ENCODE measurements at places on chromosomes 16 and 17.

GRCh38 chr16:85027349-85027957 lies at the start of gene KIAA0513:
KIAA0513 (plus strand) TSS chr16:85027795; CDS start chr16:85067072, 39,277 bp downstream.
- DNase-seq: peak; percentile 74

GRCh38 chr17:45136846-45137560 lies 1.5 kb downstream of the ACBD4 start:
- no peak for DNase-seq

GRCh38 chr17:72861811-72862210 lies 230.7 kb downstream of the SLC39A11 start:
- no peak for DNase-seq

DNA sequence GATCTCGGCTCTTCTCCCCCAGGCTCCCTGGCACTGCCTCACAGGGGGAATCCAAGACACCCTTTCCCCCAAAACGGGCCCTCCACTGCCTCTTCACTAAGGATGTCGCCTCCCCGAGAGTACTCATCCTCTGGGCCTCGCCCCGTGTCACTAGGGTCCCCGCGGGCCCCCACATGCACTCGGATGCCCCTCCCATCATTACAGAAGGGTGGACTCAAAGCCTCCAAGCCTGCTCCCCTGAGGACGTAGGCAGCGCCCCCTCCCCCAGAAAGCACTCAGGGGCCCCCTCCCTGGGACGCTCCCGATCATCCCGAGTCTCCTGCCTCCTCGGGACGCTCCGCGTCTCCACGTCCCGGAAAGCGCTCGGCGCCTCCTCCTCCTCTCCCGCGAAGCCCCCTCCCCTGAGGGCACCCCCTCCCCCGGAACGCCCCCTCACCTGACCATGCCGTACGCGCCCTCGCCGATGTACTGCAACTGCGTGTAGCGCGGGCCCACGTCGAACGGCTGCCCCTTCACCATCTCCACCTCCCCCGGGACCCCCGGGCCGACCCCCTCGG lies 338 bp downstream of the MAPK3 start:
- no peak for DNase-seq

- no peak for DNase-seq
Measured at GRCh38 chr17:35491417-35491816, 42.9 kb upstream of the SLFN13 start.

DNA sequence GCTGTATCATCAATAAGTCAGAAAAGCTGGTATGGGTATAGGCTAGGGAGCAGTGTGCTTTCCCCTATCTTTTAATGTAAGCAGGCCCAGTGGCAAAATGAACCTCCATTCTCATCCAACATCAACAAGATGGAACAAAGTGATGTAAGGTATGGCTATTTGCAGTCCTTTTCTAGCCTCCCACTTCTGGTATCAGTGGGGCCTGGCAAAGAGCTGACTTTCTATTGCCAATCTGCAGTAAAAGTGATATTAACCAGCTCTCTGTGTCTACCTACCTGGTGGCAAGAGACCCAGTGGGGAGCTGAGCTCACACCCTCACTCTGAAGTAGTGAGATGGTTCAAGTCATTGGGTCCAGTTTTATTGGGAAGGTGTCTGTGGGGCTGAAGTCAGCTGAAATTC lies 1492.6 kb downstream of the CDH11 start:
- DNase-seq: no peak

DNA sequence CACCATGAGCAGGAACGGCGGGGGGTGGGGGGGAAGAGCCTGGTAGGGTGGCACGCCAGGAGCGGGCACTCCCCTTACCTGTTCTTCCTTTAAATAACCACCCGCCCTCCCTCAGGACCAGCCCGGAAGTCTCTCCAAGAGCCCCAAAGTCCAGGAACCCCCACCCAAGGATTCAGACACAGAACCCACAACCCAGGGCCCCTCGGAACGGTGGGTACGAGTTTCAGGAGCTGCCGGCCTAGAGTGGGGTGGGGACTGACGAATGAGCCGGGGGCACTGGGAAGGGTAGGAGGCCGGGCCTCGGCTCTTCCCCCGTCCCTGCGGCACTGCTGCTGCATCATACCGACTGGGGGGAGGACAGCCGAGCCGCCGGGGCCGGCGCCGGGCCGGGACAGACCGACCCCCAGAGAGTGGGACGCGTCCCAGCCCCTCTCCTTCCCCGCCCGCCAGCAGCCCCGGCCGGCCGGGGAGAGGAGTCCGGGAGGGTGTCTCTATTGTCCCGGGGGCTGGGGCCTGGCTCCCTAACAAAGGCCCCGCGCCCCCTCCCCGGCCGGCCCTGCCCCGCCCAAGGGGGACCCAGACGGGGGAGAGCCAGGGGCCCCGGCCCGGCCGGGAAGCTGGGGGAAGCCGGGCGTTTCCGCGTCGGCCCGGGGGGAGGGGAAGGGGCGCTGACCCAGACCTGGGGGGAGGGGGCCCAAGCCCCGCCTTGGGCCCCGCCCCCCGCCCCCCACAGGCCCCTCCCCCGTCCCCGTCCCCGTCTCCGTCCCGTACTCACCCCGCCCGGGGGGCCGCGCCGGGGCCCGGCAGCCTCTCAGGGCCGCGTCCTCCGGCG lies 747 bp downstream of the ATXN7L3 start:
- no peak for DNase-seq

DNA sequence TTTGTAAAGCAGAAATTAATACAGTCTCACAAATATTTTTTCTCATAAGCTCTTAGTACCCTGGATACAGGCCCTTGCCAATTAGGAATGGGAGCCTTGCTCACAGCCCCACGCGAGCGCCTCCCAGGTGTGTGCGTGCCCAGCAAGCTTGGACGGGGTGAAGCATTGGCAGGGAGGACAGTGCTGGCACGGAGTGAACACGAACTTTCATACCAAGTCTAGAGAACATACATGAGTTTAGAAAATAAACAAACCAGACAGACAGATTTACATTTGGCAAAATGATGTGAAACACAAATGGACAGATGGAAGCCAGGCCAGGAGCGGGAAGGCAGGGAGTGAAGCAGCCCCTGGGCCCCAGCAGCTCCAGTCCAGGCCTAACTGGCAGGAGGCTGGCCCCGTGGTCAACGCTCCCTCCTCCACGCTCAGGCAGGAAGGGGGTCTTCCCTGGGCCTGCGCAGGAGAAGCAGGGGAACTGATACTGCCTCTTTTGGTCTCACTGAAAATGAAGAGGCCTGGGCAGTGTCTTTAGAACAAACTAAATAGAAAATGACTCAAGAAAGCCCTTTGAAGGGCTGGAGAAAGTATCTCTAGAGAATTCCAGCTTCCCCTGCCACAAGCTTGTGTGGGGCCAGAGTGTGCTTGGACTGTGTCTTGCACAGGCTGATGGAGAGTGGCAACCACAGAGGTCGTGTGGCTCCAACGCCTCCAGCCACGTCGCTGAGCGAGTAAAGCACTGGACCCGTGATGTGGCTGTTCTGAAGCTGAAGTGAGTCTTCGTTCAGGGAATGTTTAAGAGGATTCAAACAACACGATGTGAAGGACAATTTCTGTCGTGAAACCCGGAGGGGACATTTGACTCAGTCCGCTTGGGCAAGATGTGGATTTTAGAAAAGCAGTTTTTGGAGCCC lies 9.9 kb upstream of the FOXJ1 start:
- no peak for DNase-seq

DNA sequence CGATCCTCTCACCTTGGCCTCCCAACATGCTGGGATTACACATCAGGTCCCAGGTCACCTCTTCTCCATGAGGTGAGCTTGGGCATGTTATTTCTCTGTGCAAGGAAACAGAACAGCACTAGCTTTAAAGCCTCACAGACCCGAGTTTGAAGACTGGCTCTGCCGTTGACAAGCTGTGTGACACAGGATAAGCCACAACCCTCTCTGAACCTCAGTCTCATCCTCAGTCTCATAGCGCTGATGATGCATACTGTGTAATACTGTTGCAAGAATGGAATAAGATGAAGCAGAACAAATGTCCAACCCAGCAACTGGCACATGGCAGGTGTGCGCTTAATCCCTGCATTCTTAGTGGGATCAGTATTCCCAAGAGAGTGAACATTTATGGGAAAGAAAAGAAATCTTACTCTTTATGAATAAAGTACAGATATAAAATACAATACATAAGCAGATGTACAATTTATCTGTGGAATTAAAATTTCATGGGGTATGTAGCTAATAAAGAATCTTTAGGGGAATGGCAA lies 43.5 kb downstream of the ABAT start:
- no peak for DNase-seq

- no peak for DNase-seq
Measured at GRCh38 chr17:37392024-37392590, 14.5 kb downstream of the ACACA start.

DNA sequence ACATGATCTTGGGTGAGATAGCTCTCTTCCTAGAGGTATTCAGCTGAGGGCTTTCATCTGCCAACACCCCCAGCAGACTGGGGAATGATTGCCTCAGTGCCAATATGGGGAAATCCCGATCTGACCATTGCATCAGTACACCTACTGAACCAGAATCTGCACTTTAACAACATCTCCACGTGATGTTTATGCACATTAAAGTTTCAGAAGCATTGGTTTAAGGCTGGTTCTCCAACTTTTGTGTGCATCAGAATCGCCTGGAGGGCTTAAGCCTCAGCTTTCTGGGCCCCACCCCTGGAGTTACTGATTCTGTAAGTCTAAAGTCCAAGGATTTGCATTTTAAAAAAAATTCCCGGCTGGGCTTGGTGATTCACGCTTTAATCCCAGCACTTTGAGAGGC lies 123.6 kb upstream of the MED13 start:
- DNase-seq: no peak

GRCh38 chr17:61130330-61130729 lies 269.3 kb upstream of the TBX2 start:
- DNase-seq: no peak

DNA sequence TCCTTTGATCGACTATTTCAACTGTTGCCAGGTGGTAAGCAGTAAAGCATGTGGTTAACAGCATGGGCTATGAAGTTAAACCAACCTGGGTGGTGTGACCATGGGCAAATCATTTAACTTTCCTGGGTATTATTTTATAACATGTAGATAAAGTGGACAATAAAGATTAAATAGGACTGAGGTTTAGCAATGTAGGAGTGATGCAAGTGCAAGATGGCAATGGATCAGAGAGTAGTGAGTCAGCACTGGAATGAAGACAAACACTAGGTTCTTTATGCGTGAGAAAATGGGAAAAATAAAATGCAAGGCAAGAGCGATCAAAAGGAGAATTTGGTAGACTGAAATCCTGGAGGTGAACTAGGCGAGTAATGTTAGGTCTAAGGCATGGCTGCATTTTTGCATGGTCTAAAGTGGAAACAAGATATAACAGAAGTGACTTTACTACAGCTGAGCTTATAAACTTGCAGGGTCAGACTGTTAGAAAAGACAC lies 222.4 kb upstream of the AXIN2 start:
- DNase-seq: no peak

GRCh38 chr17:48444516-48445247 lies 14.7 kb upstream of the SKAP1 start:
- DNase-seq: no peak

- no peak for DNase-seq
Measured at GRCh38 chr16:56047307-56048234, 143.7 kb upstream of the GNAO1 start.

DNA sequence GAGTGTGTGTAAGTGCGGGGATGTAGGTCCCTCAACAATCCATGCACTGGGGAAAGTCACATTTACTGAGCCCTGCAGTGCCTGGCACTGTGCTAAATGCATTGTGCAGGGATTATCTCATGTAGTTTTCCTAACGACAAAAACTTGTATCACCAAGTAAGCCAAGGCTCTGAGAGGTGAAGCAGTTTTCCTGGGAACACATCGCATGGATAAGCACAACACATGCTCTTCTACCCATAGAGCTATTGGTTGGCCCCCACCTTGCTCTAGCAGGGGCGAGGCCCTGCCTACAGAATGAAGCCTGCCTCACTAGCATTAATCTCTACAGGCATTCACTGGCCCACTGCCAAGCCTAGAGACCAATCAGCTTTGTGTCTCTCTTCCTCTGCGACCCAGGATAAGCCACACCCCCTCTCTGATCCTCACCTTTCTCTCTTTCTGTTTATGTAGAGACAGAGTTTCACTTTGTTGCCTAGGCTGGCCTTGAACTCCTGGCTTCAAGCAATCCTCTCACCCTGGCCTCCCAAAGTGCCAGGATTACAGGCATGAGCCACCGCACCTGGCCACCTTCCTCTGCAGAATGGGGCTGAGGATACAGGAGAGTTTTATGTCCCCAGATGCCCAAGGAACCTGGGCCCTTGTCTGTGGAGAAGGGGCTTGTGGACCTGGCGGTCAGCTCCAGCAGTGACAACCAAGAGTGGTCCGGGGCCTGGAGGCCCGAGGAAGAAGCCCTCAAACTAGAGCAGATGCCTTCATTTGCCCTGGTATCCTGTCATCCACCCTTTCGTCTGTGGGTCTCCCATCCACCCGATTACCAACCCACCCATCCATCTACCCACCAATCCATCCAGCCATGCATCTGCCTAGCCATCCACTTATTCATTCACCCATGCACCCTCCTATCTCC lies 12.8 kb downstream of the CDH16 start:
- no peak for DNase-seq

DNA sequence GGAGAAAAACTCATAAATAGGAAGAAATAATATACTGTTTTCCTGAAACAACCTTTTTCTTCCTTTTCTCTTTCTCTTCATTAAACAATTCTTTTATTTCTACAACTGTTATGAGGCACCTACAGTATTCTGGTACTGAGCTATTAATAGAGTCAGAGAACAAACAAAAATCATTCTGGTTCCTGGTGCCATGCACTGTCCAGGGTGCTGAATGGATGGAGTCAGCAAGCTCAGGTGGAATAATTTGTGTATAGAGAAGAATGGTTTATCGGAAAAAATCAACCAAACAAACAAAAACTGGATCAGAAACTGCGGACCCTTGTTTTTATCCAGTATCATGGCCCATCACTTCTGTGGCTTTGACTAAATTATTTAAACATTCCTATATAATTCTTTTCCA lies 430.3 kb upstream of the GOT2 start:
- DNase-seq: no peak

GRCh38 chr16:85074225-85074914 lies 37.9 kb downstream of the CIBAR2 start:
- DNase-seq: no peak

DNA sequence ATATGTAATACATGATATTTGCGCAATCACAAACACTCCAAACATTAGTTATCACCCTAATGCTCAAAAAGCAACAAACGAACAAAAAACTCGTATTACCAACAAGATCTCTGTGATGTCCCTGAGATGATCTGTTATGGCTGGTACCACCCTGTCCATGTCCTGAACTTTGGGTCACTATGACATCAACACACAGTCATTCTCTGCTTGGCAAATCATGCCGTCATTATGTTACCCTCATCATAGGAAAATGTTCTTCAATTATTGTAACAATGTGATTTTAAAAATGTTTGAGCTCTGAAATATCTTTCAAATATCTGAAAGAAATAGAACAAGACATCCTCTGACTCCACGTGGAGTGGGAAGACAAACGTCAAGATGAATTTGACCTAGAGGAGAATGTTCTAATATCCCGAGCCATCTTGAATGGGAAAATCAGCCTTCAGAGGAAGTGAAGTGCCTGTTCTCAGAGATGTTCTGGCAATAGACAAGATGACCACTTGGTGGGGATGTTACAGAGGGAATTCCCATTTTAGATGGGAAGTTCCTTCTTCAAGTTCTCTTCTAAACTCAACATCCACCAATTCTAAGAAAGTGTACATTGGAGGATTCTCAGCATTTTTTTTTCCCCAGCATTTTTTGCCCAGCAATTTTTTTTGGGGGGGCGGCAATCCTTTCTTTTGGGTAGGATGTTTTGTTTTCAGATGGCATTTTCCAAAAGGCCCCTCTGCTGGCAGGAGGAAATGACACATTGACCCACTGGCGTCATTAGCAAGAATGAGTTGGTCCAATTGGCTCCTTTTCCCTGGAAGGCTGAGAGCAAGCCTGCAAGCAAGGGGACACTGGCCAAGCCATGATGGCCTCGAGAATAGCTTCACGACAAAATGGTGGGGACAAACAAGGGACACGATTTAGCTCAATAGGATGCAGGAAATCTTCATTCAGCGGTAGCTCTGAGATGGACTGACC lies 3.7 kb upstream of the HSD17B2 start:
- peak; percentile 23 for DNase-seq

Data from SHP77 treated with DMSO at 0.1 percent for 48 hours (cell line).